ENCODE measurements at places on chromosomes 5 and 9. TPM values are rescaled to one million over a fixed set of nuclear protein-coding genes. Genes with fewer than 3 reads are reported as not detected.

Gene AMBP
- polyA plus RNA-seq = 2.4 TPM

- no peak for DNase-seq
Measured at GRCh38 chr5:76556511-76557221, 66.5 kb downstream of the F2RL2 start.

Gene OBP2B
- polyA plus RNA-seq = not detected

DNA sequence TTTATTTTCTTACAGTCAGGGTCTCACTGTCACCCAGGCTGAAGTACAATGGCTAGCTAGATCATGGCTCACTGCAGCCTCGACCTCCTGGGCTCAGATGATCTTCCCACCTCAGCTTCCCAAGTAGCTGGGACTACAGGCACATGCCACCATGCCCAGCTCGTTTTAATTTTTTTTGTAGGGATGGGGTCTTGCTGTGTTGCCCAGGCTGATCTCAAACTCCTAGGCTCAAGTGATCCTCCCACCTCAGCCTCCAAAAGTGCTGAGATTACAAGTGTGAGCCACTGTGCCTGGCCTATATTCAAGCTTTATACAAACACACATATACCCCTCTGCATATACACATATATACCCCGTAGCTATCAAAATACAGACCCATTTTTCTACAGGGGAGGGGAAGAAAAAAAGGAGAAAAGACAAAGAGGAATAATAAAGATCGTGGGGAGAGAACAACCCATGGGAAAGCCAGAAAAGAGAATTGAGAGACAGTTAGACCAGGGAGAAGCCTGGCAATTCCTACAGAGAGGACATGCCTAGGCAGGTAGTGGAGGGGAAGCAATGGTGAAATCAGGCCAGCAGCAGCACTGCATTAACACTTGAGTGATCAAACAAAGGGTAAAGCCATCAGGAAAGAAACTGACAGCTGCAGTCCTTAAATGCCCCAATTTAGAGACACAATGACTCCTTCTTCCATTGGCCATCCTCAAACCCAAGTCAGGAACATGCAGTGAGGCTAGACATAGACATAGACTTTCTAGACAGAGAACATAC, 102.7 kb downstream of the EFNA5 start:
- DNase-seq = no peak

- DNase-seq = no peak
Measured at GRCh38 chr9:101727612-101728524, 10.6 kb downstream of the GRIN3A start.

Gene OR1J1
- polyA plus RNA-seq = not detected

GRCh38 chr9:132632413-132633129, 37.2 kb downstream of the DDX31 start:
- no peak for DNase-seq

Gene FAM153A
- polyA plus RNA-seq = 0.66 TPM

GRCh38 chr9:10612641-10613398, at the start of gene PTPRD:
Gene PTPRD (minus strand): TSS chr9:10613002.
- DNase-seq = peak; percentile 41

Gene ADAMTSL1
- polyA plus RNA-seq = 3.2 TPM

Gene PDLIM4
- polyA plus RNA-seq = 114 TPM

Gene IL31RA
- not detected for polyA plus RNA-seq

DNA sequence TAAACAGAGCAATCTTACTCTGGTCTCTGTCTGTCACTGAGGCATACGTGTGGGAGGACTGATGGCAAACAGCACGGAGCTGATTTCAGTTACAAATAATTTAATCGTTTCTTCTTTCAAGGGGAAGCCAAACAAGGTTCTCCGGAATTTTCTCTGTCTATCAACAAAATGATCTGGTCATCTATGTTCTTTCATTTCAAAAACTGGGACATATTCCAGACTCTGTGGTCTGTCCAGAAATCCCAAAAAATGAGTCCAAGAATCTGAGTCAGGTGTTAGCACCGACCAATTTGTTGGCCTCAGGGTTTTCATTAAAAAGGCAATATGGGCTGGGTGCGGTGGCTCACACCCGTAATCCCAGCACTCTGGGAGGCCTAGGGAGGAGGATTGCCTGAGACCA, 69.9 kb upstream of the ZNF608 start:
- no peak for DNase-seq

Gene TAS2R1
- polyA plus RNA-seq = not detected

- DNase-seq = no peak
Measured at GRCh38 chr5:172361566-172362238, 78.1 kb upstream of the UBTD2 start.

DNA sequence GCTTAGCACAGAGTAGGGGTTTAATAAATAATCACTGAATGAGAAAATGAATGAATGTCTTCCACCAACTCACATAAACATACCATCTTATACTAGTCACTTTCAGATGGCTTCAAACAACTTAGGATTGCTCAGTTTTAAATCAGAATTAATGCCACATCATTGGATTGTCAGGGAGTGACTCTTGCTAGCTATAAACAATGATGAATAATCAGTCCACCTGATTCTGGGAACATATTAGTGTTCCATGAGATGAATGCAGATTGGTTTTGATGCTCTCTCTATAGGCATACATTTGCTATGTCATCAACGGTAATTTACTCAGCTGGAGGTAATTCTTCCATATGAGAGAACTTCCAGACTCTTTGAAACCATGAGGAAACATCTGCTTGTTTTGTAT, 97.4 kb downstream of the CDH9 start:
- DNase-seq = no peak

- no peak for DNase-seq
Measured at GRCh38 chr9:96160866-96161265, 141.1 kb downstream of the HSD17B3 start.

Gene SELENOP
- polyA plus RNA-seq = 283 TPM

Gene SLC6A18
- not detected for polyA plus RNA-seq

DNA sequence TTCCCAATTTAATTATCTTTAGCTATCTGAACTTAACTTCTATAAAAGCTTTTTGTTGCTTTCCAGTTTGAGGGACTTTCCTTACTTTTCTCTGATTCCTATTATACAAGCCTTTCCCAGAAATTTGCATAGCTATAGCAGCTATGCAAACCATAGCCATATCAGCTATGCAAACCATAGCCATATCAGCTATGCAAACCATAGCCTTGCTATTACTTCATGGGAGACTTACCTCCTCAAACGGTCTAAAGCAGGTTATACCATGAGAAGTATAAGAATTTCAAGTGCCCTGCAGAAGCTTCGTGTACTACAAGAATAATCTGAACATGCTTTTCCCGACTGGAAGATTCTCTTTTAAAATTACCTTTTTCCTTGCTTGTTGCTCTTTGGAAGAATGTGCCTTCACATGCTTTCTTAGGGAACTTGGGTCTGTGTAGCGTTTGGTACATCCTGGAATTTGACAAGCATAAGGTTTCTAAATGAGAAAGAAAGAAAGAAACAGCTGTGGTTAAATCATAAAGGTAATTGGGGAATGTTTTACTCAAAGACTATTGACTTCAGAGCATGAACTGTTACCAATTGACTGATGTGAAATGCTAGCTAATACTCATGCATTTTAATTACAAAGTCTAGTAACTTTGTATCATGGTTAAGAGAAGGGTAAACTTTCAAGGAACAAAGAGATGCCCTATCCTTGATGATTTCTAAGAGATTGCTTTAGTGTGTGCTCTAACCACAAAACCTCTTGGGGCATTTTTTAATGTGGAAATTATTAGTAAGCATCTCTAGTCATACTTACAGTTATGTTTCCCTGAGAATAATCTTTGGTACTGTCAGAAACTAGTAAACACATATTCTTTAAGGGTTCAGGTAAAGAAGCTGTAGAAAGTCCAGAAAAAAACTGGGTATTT, 367.6 kb downstream of the GLIS3 start:
- DNase-seq = no peak

DNA sequence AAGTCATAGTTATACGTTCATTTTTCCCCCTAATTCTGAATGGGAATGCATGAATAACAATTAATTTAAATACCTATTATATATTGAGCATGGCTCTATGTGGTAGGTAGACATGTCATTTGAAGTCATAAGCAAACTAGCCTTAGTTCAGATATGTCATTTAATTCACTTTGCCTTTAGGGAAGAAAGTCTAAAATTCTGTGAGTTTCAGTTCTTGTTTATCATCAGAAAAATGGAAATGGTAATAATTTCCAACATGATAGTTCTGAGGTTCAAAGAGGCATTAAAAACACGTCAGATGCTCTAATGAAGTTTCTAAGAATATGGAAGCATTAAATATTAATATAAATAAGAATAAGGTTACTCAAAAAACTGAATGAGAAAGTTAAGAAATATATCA, 13.1 kb upstream of the ANXA1 start:
- no peak for DNase-seq

DNA sequence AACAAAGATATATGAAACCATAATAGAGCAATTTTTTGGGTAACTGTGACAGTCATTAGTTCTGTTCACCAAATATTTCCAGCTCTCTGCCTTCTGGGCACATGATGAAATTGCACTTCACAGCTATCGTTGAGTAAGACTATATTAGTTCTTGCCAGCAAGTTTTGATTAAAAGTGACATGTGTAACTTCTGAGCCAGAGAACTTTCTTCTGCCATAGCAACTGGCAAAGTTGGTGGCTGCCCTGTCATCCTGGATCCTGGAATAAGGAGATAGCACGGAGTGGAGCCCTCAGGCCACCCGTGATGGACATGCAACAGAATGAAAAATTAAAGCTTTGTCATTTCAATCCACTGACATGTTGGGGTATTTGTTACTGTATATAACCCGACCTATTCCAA, 194.4 kb upstream of the VCAN start:
- no peak for DNase-seq

- no peak for DNase-seq
Measured at GRCh38 chr9:16524078-16524477, 346.4 kb downstream of the BNC2 start.

- DNase-seq = no peak
Measured at GRCh38 chr5:111043712-111044506, 27.6 kb upstream of the TSLP start.

GRCh38 chr9:114300846-114301797, 21.8 kb upstream of the ORM1 start:
- no peak for DNase-seq

DNA sequence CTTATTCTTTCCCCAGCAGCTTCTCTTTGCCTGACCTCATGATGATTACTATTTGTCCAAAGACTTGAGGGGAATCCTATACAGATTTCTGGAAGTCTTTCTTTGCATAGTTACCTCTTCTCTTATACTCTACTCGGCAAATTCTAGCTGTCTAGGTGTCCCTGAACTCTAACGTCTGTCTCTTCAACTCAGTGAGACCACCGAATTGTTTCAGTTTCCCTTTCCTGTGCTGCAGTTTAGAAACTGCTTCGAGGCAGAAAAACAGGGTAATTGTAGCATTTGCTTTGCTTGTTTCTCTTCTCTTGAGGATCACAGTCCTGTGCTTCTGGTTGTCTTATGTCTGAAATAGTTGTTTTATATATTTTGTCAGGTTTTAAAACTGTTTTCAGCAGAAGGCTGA, 14.8 kb downstream of the LVRN start:
- no peak for DNase-seq

DNA sequence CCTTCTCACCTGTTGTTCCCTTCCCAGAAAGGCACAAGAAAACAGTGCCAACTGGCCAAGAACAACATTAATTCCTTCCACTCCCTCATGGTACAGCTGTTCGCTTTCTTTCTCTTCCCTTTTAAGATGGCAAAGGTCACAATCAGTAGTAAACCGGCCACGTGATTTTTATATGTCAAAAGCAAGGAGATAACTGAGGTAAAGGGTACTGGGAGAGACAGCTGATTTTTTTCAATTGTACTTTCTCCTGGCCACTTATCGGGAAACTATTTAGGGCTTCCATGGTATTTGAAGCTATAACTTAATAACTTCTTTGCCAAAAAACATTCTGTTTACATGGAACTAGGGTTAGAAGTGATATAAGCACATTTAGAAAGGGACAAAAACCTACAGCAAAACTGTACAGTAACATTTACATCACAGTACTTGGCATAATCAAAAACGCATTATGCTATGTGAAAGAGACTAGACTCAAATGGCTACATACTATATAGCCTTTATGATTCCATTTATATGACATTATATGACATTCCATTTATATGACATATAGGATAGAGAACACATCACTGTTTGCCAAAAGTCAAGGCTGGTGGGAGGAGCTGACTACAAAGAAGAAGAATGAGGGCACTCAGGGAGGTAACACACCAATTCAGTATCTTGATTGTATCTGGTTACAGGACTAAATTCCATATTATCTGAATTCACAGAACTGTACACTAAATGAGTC, 24.8 kb downstream of the PLPP1 start:
- no peak for DNase-seq

- no peak for DNase-seq
Measured at GRCh38 chr5:173045474-173045873, 10.7 kb upstream of the CREBRF start.

Gene SVEP1
- polyA plus RNA-seq = 7.7 TPM
